ENCODE measurements at places on chromosomes 12 and 14.

GRCh38 chr12:125189015-125189414, 123.8 kb downstream of the AACS start:
- no peak for DNase-seq

- no peak for DNase-seq
Observed at GRCh38 chr12:87253157-87253556, 776.0 kb downstream of the C12orf50 start.

DNA sequence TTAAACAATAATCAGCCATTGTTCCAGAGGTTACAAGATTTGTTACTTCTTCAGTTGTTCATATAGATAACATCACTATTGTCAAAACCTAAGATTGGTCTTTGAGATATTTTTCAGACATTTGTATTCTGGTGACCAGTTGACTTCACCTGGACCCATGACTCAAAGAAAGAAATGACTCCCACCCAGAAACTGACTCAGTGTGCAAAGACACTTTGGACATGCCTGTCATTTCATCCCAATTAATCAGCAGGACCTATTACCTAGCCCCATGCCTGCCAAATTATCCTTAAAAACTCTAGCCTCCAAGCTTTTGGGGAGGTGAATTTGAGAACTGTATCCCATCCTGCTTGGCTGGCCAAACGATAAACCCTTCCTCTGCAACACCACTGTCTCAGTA, 27.7 kb upstream of the TSPAN11 start:
- DNase-seq, result no peak

- no peak for DNase-seq
Observed at GRCh38 chr12:116199160-116199706, 78.3 kb downstream of the MED13L start.

- DNase-seq, result no peak
Observed at GRCh38 chr14:102830474-102831045, 53.3 kb downstream of the TRAF3 start.

- no peak for DNase-seq
Observed at GRCh38 chr14:30211326-30211725, 283.7 kb upstream of the PRKD1 start.

DNA sequence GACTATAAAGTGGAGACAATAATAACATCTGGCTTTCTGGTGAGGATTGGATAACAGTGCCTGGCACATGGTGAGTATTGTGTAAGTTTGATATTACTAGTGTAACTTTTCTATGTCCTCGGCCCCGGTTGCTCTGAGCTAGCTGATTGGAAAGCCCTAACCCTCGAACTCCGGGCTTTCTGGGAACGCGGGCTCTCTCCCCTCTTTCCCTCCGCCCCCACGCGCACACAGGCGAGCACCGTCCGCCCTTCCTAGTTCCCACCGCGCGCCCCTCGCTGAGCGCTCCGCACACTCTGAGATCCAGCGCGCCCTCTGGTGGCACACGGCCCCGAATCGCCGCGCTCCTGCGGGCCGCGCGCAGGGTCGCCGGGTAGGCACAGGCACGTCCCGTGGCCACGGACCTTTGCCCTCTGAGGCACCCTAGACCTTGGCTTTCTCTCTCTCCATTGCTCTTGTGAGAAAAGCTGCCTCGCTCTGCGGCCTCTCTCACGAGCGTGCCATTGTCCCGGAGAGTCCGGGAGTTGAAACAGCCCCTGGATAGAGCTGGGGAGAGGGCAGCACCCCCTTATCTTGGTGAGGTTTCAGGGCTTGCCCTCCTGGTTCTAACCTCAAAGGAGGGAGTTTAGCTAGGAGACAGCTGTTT, 23.2 kb upstream of the ESRRB start:
- peak; percentile 43 for DNase-seq

DNA sequence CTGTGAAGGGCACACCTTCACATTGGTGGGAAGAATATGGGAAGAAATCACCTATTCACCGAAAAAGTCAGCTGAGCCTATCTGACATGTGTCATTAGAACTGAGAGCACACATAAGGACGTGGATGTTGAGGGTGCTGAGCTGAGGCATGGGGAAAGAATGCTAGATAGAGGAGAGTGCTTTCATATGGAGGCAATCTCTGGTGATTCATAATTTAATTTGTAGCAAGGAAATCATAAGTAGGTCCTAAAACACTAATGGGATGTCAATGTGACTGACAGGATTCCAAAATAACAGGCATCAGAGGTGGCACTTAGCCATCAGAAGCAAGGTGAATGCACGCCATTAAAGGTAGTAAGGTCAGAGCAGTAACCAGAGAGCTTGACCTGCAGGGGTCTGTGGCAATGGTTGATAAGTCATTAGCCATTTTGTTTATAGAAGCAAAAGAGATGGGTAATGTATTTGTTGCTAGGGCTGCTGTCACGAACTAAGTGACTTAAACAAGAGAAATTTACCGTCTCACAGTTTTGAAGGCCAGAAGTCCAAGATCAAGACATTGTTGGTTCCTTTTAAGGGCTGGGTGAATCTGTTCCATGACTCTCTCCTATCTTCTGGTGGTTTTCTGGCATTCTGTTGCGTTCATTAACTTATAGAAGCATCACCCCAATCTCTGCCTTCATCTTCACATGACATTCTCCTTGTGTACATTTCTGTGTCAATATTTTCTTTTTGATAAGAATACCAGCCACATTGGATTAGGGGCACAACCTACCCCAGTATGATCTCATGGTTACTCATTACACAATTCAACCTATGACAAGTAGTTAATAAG, 69.3 kb downstream of the ANKS1B start:
- no peak for DNase-seq

GRCh38 chr12:26786865-26787514, 46.0 kb downstream of the ITPR2 start:
- DNase-seq, result no peak
